ENCODE measurements at places on chromosomes 16 and 17. TPM values are rescaled to one million over a fixed set of nuclear protein-coding genes. Genes with fewer than 3 reads are reported as not detected.

DNA sequence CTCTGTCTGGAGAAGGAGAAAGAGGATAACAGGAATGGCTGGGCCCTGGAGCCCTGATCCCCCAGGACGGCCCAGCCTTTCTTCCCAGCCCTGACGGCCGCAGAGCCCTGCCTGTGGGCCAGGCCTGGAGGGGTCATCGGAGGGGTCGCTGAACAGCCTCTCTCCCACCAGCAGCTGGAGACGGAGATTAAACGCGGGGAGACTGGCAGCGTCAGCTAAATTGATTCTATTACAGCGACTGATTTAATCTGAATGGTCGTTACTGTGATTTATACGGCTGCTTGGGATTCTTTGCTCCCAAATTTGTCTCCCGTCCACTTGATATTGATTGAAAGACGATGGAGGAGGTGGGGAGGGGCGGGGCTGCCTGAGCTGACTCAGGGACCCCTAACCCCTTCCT, 7.1 kb upstream of the CDH15 start:
- DNase-seq, result no peak
- no peak overlapping the region for H3K4me3 ChIP-seq
- H3K36me3 ChIP-seq, result no peaks in the 10 kb centered on the region
- H3K27me3 ChIP-seq, result peaks cover 9% of the 10 kb centered on the region

GRCh38 chr17:32912218-32912897, 15.6 kb upstream of the TMEM98 start:
- H3K27ac ChIP-seq, result peak overlapping the region; percentile 10
- DNase-seq, result peak; percentile 74

DNA sequence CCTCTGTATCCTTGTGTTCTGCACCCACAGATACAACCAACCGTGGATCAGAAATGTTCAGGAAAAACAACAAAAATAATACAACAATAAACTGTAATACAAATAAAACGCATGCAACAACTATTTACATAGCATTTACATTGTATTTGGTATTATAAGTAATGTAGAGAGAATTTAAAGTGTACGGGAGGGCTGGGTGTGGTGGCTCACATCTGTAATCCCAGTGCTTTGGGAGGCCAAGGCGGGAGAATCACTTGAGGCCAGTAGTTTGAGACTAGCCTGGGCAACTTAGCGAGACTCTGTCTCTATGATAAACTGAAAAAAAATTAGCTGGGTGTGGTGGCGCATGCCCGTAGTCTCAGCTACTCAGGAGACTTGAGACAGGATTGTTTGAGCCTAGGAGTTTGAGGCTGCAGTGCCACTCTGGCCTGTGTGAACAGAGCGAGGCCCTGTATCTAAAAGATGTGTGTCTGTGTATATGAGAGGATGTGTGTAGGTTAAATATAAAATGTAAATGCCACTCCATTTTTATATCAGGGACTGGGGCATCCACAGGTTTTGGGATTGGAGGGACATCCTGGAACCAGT, 13.3 kb downstream of the SEC14L1 start:
- DNase-seq, result no peak
- peaks cover 27% of the 10 kb centered on the region for H3K36me3 ChIP-seq
- H3K27ac ChIP-seq, result no peak overlapping the region
- H3K4me3 ChIP-seq, result no peak overlapping the region

GRCh38 chr16:81329947-81330346, 15.2 kb downstream of the GAN start:
- H3K36me3 ChIP-seq, result peaks cover 6% of the 10 kb centered on the region
- no peaks in the 10 kb centered on the region for H3K27me3 ChIP-seq
- no peak overlapping the region for H3K27ac ChIP-seq
- DNase-seq, result no peak
- H3K4me3 ChIP-seq, result no peak overlapping the region

GRCh38 chr17:61309362-61310256, 90.0 kb upstream of the TBX2 start:
- peak overlapping the region; percentile 72 for H3K4me3 ChIP-seq
- H3K27ac ChIP-seq, result peak overlapping the region; percentile 98
- H3K4me1 ChIP-seq, result peaks cover 66% of the 10 kb centered on the region
- peaks cover 2% of the 10 kb centered on the region for H3K27me3 ChIP-seq

DNA sequence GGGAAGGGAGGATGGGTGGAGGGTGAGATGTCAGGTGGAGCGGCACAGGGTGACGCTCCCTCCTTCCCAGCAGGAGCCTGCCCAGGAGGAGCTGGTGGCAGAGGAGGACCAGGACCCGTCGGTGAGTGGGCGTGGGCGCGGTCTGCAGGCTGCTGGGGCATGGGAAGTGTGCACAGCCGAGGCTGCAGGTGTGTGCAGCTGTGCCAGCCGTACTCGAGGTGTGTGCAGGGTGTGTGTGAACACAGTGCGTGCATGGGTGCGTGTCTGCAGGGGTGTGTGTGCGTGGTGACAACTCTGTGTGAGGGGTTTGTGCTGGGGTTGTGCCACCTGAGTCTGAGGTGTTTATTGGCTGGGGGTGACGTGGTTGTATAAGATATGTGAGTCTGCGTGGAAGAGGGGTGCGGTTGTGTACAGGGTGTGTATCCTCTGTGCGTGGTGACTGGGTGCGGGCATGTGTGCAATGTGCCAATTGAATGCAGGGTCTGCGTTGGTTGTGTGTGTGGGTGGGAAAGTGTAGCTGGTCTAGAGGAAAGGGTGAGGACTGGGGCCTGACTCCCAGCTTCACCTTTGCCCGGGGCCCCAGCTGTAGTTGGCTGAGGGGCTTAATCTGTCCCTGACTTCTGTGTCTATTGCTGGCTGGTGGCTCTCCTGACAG, 670 bp downstream of the TNFSF12 start:
- H3K27me3 ChIP-seq, result no peaks in the 10 kb centered on the region
- no peaks in the 10 kb centered on the region for H3K36me3 ChIP-seq
- DNase-seq, result no peak
- H3K4me1 ChIP-seq, result peaks cover 14% of the 10 kb centered on the region
- peak overlapping the region; percentile 77 for H3K4me3 ChIP-seq

DNA sequence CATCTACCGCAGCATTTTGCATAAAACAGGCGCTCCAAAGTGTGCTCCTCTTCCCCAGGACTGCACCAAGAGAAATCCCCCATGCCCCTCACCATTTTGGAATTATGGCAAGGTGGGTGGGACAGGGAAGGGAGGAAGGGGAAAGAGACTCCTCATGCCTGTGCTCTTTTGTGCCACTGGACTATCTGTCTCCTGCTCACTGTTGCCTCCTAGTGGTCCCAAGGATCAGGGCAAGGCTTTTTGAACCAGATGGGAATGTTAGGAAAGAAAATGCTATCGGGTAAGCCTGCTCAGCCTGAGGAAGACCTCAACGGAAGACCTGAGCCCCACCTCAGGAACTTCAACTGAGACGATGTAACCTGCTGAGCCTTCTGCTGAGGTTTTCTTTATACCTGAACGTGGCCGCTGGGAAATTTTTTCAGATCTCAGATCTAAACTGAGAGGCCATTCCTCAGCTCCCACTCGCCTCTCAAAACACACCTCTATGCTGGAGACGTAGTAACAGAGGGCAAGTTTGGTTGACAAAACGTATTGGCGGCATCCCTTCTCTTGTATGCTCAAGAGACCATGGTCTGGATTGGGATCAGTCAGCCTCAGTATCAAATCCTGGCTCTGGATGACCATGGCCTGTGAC, 58.3 kb downstream of the SPACA3 start:
- peak; percentile 21 for DNase-seq
- no peaks in the 10 kb centered on the region for H3K36me3 ChIP-seq
- no peaks in the 10 kb centered on the region for H3K4me1 ChIP-seq
- no peak overlapping the region for H3K4me3 ChIP-seq
- H3K27me3 ChIP-seq, result peaks cover 16% of the 10 kb centered on the region
- H3K27ac ChIP-seq, result no peak overlapping the region

DNA sequence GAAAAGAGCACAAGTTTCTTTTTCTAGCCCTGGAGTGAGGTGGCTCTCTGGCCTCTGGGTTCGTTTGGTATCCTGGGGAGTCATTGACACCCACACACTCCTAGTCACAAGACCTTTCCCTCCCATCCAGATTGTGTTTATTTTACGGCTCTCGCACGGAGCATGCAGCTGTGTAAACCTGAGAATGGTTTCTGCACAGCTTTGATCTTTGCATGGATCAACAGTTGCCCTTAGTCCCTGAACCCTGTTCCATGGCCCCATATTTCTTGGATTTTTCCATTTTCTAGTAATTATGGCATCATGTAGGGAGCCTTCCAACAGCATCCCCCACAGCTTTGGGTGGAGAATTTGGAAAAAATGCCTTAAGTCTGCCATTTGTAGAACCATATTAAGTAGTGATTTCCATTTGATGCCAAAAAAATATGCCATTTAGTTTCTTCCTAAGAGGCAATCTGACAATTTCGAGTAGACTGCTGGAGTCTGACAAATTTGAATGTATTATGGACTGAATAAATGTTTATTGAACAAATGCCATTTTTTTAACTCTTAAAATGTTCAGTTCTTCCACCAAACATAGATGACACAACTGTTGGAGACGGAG, 197.7 kb downstream of the WWOX start:
- H3K27ac ChIP-seq, result no peak overlapping the region
- no peaks in the 10 kb centered on the region for H3K4me1 ChIP-seq
- peaks cover 8% of the 10 kb centered on the region for H3K36me3 ChIP-seq
- H3K27me3 ChIP-seq, result no peaks in the 10 kb centered on the region
- no peak for DNase-seq

DNA sequence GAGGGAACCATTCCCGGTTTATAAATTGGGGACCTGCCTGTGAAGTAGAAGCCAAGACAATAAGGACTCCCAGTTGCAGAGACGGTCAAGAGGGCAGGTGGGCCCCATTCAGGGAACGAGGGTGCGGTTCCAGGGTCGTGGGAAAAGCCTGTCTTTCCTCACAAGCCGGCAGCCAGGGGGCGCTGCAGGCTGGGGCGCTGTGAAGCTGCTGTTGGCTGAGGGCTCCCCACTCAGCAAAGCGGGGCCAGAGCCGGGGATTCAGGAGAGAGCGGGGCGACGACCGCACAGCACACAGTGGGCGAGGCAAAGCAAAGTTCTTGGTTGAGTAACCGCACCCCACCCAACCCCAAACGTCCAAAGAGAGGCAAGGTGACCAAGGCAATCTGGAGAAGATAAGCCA, 24.9 kb downstream of the CDRT15 start:
- no peaks in the 10 kb centered on the region for H3K27me3 ChIP-seq
- no peak overlapping the region for H3K27ac ChIP-seq
- H3K4me1 ChIP-seq, result peaks cover 27% of the 10 kb centered on the region
- H3K36me3 ChIP-seq, result peaks cover 30% of the 10 kb centered on the region
- H3K4me3 ChIP-seq, result no peak overlapping the region
- no peak for DNase-seq

DNA sequence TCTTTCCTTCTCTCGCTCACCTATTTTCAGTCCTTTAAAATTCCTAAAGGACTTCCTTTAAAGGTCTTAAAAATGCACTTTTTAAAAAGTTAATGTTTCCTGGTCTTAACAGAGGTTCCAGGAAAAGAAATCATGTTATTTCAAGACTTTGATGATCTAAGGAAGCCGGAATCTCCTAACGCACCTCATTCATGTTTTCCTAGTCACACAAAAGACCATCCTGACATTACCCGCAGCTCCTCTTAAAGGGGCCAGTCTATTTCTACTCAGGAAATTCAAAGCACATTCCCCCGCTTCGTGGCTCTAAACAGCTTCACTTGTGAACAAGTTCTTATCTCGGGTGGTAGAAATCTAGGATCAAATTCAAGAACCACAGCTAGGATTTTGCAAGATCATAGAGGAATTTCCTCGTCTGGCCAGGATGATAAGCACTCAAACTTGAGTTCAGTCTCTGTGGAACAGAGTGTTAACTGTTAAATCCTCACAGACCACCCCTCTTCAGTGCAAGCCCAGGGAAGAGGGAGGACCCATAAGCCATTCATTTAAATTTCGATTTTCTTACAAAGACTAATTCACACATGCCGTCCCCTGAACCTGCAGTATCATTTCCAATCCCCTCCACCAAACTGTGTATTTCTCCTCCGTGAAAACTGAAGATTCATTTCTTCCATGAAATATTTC, 137.1 kb upstream of the AXIN2 start:
- H3K27me3 ChIP-seq, result no peaks in the 10 kb centered on the region
- peaks cover 32% of the 10 kb centered on the region for H3K4me1 ChIP-seq
- no peaks in the 10 kb centered on the region for H3K36me3 ChIP-seq
- no peak for DNase-seq
- H3K27ac ChIP-seq, result no peak overlapping the region
- H3K4me3 ChIP-seq, result peak overlapping the region; percentile 7

LLGL2 gene
- 0.43 TPM for total RNA-seq

C1QL1 gene
- not detected for total RNA-seq
